ENCODE measurements at places on chromosomes 11 and 22.
A peak's percentile ranks its signal among the peaks of the same experiment; 100 is the strongest.

- H3K27me3 ChIP-seq, result peaks cover 7% of the 10 kb centered on the region
- H3K36me3 ChIP-seq, result no peaks in the 10 kb centered on the region
- no peak overlapping the region for H3K4me3 ChIP-seq
- no peaks in the 10 kb centered on the region for H3K4me1 ChIP-seq
- no peak for DNase-seq
Observed at GRCh38 chr11:115126515-115127208, 377.6 kb downstream of the CADM1 start.

GRCh38 chr11:119842731-119843130 lies 113.7 kb upstream of the NECTIN1 start:
- peaks cover 17% of the 10 kb centered on the region for H3K27me3 ChIP-seq
- DNase-seq, result no peak
- H3K36me3 ChIP-seq, result no peaks in the 10 kb centered on the region
- H3K4me1 ChIP-seq, result peaks cover 15% of the 10 kb centered on the region

GRCh38 chr11:101996111-101996510 lies 51.1 kb upstream of the CFAP300 start:
- no peaks in the 10 kb centered on the region for H3K27me3 ChIP-seq
- no peak overlapping the region for H3K4me3 ChIP-seq
- peaks cover 7% of the 10 kb centered on the region for H3K36me3 ChIP-seq
- no peaks in the 10 kb centered on the region for H3K4me1 ChIP-seq

DNA sequence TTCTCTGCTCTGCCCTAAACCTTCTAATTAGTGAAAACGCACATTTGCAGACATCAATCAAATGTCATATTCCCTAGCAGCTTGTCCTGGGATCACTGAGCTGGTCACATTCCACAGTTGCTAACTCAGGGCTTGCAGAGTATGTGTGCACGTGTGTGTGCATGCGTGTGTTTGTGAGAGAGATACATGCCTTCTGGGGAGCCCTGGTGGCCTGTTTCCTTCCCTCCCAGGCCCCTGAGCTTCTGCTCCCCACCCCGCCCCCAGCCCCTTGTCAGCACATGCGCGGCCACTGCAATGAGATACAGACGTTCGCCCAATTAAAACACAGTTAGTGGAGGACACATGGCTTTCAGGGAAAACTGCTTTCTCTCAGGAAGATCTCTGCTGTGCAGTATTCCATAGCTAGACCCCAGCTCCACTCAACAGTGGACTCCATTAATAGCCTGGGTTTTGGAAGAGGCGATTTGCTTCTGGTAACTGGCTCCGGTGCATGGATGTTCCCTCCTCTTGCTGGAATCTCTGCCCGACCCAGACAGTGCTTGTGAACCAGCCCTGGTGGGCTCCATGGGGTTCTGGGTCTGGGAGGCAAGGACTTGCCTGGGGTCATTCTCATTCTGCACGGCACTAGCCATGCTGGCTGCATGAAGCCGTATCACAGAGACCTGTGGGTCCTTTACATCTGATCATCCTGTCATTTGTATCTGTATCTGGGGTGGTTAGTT lies 17.7 kb downstream of the LRP5 start:
- H3K27me3 ChIP-seq, result no peaks in the 10 kb centered on the region
- H3K36me3 ChIP-seq, result no peaks in the 10 kb centered on the region
- peak overlapping the region; percentile 85 for H3K27ac ChIP-seq
- peaks cover 84% of the 10 kb centered on the region for H3K4me1 ChIP-seq

GRCh38 chr11:56816259-56816658 lies 67.8 kb upstream of the OR9G4 start:
- no peak overlapping the region for H3K27ac ChIP-seq
- peaks cover 4% of the 10 kb centered on the region for H3K27me3 ChIP-seq
- no peak for DNase-seq
- H3K4me3 ChIP-seq, result no peak overlapping the region
- no peaks in the 10 kb centered on the region for H3K4me1 ChIP-seq

- peak overlapping the region; percentile 89 for H3K4me3 ChIP-seq
- H3K36me3 ChIP-seq, result no peaks in the 10 kb centered on the region
- H3K27ac ChIP-seq, result peak overlapping the region; percentile 92
- H3K4me1 ChIP-seq, result peaks cover 68% of the 10 kb centered on the region
Observed at GRCh38 chr22:24155627-24156140, 25.6 kb upstream of the SUSD2 start.

DNA sequence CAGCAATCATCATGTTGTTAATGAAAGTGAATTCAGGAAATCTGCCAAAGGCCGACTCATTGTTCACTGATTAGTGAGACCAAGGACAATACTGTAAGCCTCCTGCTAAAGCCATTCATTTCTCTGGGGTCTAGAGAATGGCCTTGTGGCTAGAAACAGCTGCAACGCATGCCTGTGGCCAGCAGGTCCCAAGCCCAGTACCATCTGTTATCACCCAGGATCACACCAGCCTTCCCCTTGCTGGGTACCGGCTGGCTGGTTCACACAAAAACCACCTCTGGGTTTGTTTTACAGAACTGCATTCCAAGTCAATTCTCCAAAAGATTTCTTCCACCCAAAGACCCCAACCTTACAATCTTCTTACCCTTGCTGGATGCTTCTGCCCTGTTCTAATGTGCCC lies 1.1 kb downstream of the PLAAT5 start:
- H3K27ac ChIP-seq, result no peak overlapping the region
- peaks cover 3% of the 10 kb centered on the region for H3K27me3 ChIP-seq
- no peak overlapping the region for H3K4me3 ChIP-seq
- no peak for DNase-seq
- no peaks in the 10 kb centered on the region for H3K36me3 ChIP-seq

GRCh38 chr11:8697054-8697453 lies 14.5 kb downstream of the RPL27A start:
- no peak overlapping the region for H3K27ac ChIP-seq
- no peak for DNase-seq
- H3K36me3 ChIP-seq, result peaks cover 80% of the 10 kb centered on the region
- H3K27me3 ChIP-seq, result no peaks in the 10 kb centered on the region

- no peak for DNase-seq
- peak overlapping the region; percentile 77 for H3K27ac ChIP-seq
- peaks cover 18% of the 10 kb centered on the region for H3K36me3 ChIP-seq
- peaks cover 65% of the 10 kb centered on the region for H3K27me3 ChIP-seq
Observed at GRCh38 chr22:50674606-50675552, 2.3 kb downstream of the SHANK3 start.

DNA sequence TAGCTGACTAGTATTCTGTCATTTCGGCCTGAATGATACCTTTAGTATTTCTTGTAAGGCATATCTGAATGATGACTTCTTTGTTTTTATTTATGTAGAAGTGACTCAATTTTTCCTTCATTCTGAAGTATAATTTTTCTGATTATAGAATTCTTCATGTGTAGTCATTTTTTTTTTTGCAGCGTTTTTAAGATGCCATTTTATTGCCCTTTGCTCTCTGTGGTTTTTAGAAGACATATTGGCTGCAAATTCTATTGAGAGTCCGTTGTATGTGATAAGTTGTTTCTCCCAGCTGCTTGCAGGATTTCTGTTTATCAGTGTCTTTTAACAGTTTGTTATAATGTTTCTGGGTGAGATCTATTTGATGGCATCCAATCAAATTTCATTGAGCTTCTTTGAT lies 1224.8 kb downstream of the JRKL start:
- no peak overlapping the region for H3K4me3 ChIP-seq
- DNase-seq, result no peak
- no peaks in the 10 kb centered on the region for H3K36me3 ChIP-seq
- no peaks in the 10 kb centered on the region for H3K4me1 ChIP-seq
- no peaks in the 10 kb centered on the region for H3K27me3 ChIP-seq
- no peak overlapping the region for H3K27ac ChIP-seq

- H3K4me3 ChIP-seq, result no peak overlapping the region
- no peak overlapping the region for H3K27ac ChIP-seq
- peaks cover 10% of the 10 kb centered on the region for H3K27me3 ChIP-seq
- no peaks in the 10 kb centered on the region for H3K4me1 ChIP-seq
- no peaks in the 10 kb centered on the region for H3K36me3 ChIP-seq
Observed at GRCh38 chr11:45683271-45684058, 18.0 kb upstream of the CHST1 start.

DNA sequence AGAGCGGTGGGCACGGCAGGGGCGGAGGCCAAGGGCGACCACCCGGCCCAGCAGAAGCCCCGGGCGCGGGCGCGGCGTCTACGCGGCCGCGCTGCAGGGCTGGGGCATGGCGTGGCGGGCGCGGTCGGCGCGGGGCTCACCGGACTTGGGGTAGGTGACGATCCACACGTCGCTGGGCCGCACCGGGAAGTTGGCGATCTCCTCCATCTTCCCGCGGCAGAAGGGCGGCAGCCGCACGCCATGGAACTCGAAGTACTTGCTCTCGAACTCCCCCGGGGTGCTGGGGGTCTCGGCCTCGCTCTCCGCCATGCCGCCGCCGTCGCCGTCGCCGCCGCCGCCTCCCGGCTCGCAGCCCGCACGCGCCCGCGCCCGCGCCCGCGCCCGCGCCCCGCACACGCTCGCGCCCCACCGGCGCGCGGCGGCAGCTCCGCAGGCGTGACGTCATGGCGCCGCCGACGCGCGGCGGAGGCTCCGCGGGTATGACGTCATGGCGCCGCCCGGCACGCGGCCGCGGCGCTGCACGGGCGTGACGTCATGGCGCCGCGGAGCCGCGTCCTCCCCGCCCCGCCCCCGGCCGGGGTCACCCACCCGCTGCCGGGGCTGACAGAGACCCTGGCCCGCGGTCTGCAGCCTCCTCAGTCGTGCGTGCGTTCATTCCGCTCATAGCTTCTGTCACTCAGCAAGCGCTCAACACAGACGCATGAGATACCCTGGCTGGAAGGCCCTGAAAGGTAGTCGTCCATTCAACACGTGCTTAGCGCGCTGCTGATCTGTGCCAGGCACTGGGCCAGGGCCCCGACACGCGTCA lies at the start of gene SULT4A1:
Gene SULT4A1, minus strand, starts transcription at position 440 of the 808 bp plus-strand sequence. Its CDS starts 131 bp downstream, at position 309.
- no peaks in the 10 kb centered on the region for H3K36me3 ChIP-seq
- no peak for DNase-seq
- peaks cover 5% of the 10 kb centered on the region for H3K4me1 ChIP-seq
- peaks cover 84% of the 10 kb centered on the region for H3K27me3 ChIP-seq
- H3K27ac ChIP-seq, result no peak within 1 kb of the TSS
- peak within 1 kb of the TSS; percentile 47 for H3K4me3 ChIP-seq

- H3K27ac ChIP-seq, result peak overlapping the region; percentile 25
- H3K4me3 ChIP-seq, result peak overlapping the region; percentile 22
- H3K4me1 ChIP-seq, result peaks cover 26% of the 10 kb centered on the region
- no peaks in the 10 kb centered on the region for H3K27me3 ChIP-seq
Observed at GRCh38 chr11:7524462-7525235, 10.8 kb downstream of the PPFIBP2 start.

DNA sequence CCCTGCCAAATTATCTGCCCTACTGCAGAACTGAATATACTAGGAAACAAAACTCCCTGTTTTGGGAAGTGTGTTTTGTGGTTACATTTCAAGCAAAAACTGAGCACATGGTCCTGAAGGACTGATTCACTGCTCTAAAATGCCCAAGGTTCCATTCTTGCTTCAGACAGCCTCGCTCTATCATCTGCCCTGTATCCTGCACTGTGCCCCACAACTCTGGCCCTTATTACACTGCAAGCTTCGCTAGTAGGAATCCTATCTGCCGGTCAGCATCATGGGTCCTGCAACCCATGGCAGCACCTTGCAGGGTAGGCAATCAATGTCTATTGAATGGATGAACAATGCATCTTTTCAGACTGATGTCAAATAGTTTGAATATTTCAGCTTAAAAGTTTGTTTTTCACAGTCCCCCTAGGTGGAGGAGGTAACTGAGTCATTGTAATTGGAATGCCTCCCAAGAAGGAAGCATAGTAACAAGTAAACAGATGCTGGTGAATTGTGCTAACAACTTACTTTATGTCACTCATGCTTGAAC lies 21.3 kb downstream of the LAYN start:
- DNase-seq, result no peak
- no peak overlapping the region for H3K4me3 ChIP-seq
- no peaks in the 10 kb centered on the region for H3K36me3 ChIP-seq
- H3K27me3 ChIP-seq, result no peaks in the 10 kb centered on the region
- no peak overlapping the region for H3K27ac ChIP-seq
